ENCODE measurements at places on chromosomes 2 and 18.

DNA sequence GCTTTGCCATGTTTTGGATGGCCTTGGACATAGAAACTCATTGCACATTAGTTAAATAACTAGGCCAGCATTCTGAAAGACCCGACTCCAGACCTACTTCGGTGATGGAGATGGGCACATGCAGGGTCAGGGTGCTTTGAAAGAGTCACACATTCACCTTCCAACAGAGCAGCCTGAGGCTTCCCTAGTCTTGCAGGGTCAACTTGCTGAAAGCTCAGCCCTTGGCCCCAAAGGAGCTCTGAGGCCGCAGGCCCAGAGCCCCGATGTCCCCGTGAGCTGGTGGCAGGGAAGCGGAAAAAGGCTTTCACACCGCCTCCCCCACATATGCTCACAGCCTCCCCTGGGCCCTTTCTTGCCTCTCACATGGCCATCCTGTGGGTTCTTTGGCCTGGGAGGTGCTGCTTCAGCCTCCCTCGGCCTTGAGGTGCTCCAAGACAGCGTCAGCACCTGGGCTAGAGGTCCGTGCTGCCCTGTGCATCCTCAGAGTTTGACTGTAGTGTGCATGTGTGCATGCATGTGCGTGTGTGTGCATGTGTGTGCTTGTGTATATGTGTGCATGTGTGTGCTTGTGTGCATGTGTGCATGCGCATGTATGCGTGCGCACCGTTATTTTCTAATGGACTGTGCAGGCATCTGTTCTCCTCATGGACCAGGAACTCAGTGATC is 21.6 kb downstream of the LDLRAD4 start:
- no peak for DNase-seq

DNA sequence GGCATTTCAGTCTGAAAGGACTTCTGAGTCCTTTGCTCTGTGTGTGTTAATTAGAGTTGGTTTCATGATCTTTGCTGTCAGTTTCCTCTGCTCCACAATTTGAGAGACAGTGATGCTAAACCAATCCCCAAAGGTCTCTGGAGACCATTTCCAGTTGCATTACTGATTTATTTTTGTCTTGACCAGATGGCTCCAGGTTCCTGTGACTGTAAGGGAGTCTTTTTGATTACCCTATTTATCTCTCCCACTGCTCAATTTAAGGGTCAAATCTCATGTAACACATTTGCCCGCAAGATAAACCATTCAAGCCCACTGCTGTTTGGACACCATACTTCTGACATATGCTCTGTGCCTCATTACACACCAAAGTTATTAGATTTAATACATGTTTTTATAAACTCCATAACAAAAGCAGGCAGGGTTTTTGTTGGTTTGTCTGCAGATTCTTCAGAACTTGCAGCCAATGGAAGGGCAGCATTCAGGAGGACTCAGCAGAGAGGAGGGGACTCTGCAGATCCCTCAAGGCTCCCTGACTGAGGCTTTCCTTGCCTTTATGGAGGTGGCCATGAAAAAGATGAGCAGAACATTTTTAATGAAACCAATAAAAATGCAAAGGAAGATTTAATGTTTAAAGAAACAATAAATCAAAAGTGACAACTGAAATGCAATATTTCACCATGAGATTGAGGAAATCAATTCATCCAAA is 889.3 kb upstream of the CELF4 start:
- DNase-seq = no peak

DNA sequence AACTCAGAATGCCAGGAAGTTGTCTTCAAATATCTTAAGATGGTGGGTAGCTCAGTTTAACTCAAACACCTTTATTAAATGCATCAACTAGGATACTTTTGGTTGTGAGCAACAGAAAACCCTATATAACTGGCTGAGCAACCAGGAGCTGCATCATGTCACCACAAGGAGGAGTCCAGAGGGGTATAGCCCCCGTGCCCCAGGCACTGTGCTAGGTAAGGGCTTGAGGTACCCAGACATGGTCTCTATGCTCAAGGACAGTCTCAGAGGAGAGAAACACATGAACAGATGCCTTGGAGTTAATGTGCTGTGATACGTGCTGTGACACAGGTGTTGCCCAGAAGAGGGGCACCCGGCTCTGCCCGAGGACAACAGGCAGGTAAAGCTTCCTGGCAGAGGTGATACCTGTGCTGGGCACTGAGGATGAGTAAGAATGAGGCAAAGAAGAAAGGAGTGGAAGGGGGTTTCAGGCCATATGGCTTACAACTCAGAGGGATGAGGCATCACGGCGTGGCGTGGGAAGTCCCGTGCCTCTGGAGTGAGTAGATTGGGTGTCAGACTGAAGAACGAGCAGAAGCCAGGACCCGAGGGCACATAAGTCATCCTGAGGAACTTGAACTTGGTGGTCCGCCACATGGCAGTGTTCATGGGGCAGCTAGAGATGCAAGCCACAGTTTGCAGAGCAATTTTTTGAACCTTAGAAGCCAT is 32.0 kb upstream of the CAB39 start:
- no peak for DNase-seq

- DNase-seq = peak; percentile 60
Observed at GRCh38 chr2:219104107-219105035, 43.6 kb upstream of the IHH start.

DNA sequence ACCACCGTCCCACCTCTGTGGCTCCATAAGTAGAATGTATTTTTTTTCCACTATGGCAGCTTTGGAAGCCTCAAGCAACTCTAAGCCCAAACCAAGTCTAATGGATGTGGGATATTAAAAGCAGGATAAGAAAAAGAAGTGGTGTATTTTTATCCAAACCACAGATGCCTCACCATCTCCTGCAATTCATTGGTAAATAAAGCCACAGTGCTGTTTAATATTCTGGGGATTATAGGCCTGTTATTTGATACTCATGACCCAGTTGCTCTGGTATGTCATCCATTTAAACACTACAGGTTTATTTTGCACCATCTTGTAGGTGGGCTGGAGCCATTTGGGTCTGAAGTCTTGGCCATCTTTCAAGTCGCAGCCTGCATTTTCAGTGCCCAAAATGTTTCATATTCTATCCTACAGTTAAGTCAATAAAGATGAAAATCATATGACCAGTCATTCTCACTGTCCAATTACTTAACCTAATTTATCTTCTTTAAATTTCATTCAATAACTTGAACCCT is 279.5 kb upstream of the EPHA4 start:
- DNase-seq = no peak

GRCh38 chr2:196962325-196962724 is 35.8 kb upstream of the PGAP1 start:
- DNase-seq = no peak

- DNase-seq = peak; percentile 12
Observed at GRCh38 chr2:152542337-152542994, 174.8 kb downstream of the PRPF40A start.

DNA sequence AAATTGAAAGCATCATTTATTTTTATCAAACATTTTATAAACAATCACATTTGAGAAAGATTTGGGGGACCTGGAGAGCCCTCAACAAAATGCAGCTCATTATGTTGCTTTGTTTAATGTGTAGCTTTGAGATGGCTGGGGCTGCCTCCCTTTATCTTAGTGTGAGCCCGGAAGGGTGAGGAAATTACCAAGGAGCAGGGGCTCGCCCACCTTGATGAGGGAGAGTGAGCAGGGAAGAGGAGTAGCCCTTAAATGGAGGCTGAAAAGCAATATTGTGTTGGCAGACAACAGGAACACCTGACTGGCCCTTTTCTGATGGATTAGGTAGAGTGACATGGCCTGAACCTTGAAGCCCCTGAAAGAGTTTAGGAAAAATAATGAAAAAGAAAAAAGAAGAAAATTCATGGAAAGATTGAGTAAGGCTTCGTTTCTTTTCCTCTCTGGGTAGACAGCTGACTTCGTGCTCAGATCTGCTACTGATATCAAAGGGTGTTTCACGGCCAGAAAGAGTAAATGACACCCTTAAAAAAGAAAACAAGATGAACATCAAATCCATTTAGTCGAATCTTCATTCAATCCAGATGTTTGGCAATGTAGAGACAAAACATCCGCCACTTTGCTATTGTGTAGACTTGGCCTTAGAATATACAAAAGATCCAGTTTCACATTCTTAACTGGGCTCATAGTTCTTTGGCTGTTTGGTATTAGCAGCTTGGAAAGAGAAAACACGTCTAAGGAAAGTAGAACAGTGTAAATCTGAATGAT is 206.5 kb upstream of the TCF4 start:
- no peak for DNase-seq

DNA sequence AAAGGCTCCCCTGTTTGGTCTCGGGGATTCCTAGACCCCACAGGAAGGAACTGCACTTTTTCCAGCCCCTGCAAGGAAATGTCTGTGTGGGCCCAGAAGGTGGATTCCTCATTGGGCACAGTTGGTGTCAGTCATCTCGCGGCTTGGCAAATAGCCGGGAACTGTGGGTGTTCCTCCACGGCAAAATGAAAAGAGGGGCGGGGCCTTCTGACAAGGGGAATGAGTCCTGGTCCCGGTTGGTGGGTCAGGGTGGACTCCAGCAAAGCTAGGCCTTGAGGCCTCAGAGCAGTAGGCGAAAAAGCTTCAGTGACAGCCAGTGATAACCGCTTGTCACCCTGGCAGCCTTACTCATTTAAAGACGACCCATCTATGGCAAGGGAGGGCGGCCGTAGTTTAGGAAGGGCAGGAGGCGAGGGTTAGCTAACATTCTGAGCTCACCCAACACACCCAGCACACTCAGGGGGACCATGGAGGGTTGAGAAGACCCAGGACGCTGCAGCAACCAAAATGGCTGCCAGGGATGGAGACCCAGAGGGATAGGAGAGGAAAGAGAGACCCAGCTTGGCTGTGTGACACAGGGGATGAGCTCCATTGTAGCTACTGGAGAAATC is 16.5 kb downstream of the SLC4A3 start:
- peak; percentile 19 for DNase-seq

GRCh38 chr2:151826737-151827157 is 1.5 kb downstream of the ARL5A start:
- peak; percentile 33 for DNase-seq

DNA sequence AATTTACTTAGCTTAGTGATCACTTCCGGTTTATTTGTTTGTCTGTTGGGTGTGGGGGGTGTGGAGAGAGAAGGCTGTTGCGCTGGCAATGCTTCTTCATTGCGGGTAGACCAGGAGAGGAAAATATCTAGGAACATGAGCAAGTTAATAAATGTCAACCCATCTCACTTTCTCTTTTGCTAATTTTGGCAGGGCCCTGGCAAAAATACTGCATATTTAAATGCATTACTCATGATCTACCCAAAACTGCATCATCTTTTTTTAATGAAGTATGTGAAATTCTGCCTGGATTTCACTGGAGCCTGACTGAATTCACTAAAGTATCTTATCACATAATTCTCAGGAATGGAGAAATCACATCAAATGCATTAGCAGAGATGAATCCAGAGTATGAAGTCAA is 1131.0 kb upstream of the NXPH2 start:
- DNase-seq = no peak

- DNase-seq = no peak
Observed at GRCh38 chr2:177543007-177543760, 150.6 kb downstream of the AGPS start.

GRCh38 chr2:218975060-218975777 is 9.8 kb downstream of the FEV start:
- no peak for DNase-seq

GRCh38 chr18:37481072-37481471 is 84.5 kb downstream of the CELF4 start:
- no peak for DNase-seq

GRCh38 chr2:221096706-221097567 is 475.2 kb downstream of the EPHA4 start:
- no peak for DNase-seq

GRCh38 chr2:156585457-156585856 is 149.3 kb downstream of the GPD2 start:
- DNase-seq = no peak

- DNase-seq = no peak
Observed at GRCh38 chr18:68448736-68449135, 266.2 kb downstream of the TMX3 start.

- DNase-seq = no peak
Observed at GRCh38 chr18:49456794-49457193, 3.7 kb downstream of the DYM start.

- DNase-seq = no peak
Observed at GRCh38 chr2:67286981-67287759, 110.0 kb upstream of the ETAA1 start.

GRCh38 chr18:75201282-75202270 is 7.4 kb downstream of the PTGR3 start:
- DNase-seq = no peak

DNA sequence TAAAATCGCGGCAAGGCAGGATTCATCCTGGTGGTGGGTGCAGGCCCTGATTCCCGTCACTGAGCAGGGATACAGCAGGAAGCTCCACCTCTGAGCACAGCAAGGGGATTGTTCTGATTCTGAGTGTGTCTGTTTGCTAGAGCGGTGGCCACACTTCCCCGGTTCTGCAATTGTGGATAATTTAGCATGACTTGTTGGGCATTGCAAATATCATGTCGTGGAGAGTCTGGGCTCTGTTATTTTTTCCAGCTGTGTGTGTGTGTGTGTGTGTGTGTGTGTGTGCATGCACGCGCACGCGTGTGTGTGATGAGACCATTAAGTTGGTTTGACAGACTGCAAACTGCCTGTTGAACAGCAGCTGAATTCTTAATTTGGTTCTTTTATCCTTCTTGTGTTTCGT is 4.1 kb upstream of the TMEM18 start:
- DNase-seq = no peak

DNA sequence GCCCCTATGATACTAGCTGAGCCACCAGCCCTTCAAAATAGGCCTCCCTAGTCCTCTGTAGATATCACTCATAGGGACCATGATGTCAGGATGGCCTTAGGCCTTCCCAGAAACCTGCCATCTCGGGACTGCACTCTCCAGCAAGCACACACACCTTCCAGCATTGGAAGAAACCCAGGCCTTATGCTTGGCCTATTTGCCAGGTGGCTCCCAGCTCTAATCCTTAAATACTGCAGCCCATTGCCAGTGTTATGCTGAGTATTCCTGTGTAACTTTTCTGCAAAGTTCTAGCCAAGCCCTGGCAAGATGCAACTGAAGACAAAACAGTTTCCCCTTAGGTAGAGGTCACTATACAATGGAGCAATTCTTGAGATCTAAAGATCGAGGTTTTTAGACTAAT is 316.5 kb downstream of the SETBP1 start:
- DNase-seq = no peak

- DNase-seq = no peak
Observed at GRCh38 chr18:9223356-9223755, 86.8 kb downstream of the ANKRD12 start.

GRCh38 chr18:58967751-58968254 is 103.1 kb downstream of the ZNF532 start:
- DNase-seq = no peak

DNA sequence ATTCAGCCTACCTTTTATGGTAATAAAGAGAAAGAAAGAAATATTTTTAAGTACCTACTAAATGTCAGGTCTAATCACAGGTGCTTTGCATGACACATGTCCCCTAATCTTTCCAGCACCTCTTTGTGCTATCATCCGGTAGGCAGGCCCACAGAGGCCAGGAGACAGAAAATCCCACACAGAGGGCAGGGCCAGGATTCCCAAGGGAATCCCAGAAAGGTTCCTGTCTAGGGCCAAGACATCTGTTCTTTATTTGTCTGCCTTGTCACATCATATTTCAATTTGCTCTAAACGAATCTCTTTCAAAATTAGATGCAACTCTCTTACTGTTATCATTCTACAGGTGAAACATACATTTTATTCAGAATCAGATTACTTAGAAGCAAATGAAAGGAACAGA is 676.1 kb upstream of the GYPC start:
- DNase-seq = no peak
